ENCODE measurements at places on chromosomes 3 and 15.

DNA sequence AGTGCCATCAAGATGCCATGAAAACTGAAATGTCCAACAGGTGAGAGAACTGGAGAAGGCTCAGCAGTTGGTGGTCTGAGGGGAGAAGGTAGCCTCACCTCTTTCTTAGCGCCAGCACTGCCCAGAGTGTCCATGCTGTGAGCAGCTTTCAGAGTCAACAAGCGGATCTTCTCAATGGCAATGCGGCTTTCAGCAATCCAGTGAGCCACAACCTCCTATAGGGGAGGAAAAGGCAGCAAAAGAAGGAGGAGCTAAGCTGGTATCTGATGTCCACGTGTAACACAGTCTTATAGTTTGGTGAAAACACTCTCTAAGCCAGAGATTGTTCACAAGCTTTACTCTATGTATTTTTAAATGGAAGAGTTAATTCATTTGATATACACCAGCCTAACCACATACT lies 36.1 kb upstream of the ACKR4 start:
- no peak for DNase-seq

DNA sequence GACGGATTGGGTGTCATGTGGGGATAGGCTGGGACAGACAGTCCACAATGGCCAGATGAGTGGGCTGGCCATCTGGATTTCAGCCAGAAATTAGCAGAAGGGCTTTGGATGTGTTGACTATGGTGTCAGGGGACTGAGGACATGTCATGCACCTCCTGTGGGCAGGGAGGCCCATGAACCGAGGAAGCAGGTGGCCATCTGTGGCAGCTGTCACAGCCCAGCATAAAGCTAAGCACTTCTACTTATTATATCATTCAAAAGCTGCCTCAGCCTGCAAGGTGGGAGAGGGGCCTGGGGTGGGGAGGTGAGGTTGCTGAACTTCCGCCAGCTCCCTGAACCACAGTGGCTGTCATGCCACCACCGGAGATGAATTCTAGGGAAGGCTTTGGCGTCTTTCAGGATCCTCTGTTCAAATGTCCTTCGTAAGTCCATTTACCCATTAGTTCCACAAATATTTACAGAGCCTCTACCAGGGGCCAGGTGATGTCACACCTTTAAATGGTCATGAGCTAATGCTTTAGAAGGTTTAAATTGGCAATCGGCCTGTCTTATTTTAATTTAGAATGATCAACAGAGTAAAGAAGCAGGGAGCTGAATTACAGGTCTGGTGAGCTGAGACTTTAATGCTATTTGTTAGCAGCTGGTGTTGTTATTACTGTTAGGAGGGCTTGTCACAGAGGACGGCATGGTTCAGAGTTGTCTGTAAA lies 23.6 kb upstream of the CAV3 start:
- DNase-seq: no peak

GRCh38 chr3:8524656-8525399 lies 23.2 kb downstream of the LMCD1 start:
- no peak for DNase-seq

DNA sequence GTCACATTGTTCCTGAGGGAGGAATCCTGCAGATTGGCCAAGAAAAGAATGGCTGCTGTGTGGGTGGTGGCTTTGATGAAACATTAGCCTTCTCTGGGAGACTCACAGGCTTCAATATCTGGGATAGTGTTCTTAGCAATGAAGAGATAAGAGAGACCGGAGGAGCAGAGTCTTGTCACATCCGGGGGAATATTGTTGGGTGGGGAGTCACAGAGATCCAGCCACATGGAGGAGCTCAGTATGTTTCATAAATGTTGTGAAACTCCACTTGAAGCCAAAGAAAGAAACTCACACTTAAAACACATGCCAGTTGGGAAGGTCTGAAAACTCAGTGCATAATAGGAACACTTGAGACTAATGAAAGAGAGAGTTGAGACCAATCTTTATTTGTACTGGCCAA lies 6.1 kb downstream of the PTX3 start:
- no peak for DNase-seq

GRCh38 chr3:66393333-66394005 lies 107.4 kb downstream of the LRIG1 start:
- no peak for DNase-seq

GRCh38 chr15:99169769-99170311 lies 65.0 kb downstream of the SYNM start:
- DNase-seq: no peak

- DNase-seq: no peak
Measured at GRCh38 chr3:182148360-182148759, 436.6 kb downstream of the SOX2 start.

DNA sequence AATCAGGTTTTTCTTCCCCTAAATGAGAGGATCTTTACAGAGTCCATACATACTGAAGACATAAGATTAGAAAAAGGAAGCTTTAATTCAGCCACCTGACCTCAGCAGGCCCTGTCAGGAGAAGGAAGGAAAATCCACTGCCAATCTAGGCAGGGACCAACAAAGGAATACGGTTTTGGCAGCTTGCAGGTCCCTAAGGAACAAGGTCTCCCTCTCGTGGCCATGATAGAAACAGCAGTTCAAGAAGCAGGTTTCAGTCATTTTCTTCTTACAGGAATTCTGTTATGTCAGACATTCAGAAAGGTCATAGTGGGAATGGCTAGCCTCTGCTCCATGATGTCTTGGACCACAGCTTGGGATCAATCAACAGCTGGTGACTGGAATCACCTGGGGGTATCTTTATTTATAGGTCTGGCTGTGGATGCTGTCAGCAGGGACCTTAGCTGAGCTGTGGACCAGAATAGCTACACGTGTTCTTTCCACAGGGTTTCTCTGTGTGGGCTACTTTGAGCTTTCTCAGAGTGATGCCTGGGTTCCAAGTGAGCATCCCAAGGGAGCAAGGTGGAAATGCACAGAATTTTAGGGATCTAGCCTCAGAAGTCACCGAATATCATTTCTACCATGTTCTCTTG lies 9.4 kb upstream of the CMSS1 start:
- no peak for DNase-seq

GRCh38 chr3:74165211-74165610 lies 449.2 kb downstream of the CNTN3 start:
- DNase-seq: no peak

GRCh38 chr15:49865925-49866757 lies 245.3 kb downstream of the DTWD1 start:
- DNase-seq: no peak

- DNase-seq: no peak
Measured at GRCh38 chr3:70951316-70951715, 632.2 kb downstream of the FOXP1 start.

DNA sequence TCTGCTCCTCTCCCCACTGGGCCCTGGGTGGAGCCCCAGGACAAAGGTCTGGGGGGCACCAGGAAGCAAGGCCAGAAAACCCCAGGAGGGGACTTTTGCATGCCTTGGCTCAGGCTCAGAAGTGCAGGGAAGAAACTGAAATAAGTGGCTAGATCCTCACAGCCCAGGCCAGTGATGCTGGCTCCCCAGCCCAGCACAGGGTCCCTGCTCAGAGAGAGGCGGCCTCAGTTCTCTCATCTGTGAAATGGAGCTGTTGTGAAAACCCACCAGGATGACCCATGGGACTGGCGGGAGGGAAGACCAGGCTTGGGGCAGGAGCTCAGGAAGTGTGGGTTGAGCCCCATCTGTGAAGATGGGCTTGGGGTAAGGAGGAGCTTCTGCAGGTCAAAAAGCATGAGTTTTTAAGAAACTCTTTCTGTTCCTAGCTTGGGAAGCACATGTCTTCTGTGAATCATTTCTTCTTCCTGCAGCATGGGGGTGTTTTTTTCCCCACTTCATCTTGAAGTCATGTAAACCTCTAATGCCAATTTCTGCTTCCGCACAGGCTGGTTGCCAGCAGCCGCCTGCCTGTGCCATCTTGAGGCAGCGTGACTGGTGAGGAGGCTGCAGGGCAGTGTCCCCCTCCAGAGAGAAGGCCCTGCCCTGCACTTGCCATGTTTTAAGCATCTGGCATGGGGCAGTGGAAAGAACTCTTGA lies 118.6 kb downstream of the SMAD6 start:
- no peak for DNase-seq

DNA sequence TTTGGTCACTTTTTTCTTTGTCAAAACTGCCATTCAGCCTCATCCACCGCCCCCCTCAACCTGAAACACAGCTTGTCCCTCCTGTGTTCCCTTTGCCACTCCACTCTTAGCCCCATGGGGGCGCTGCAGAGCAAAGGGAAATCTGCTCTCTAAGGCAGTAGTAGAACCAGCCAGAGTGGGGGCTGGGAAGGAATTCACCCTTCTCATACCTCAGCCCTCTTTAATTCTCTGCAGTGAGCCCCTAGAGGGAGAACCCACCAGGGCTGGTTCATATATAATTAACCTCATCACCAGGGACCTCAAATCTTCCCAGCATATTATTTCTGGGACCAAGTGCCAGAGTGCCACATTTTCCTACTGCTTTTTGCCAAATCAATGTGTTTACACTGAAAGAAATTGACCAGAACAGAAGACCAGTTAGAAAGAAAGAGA lies 2.8 kb upstream of the BCL6 start:
- DNase-seq: peak; percentile 84

DNA sequence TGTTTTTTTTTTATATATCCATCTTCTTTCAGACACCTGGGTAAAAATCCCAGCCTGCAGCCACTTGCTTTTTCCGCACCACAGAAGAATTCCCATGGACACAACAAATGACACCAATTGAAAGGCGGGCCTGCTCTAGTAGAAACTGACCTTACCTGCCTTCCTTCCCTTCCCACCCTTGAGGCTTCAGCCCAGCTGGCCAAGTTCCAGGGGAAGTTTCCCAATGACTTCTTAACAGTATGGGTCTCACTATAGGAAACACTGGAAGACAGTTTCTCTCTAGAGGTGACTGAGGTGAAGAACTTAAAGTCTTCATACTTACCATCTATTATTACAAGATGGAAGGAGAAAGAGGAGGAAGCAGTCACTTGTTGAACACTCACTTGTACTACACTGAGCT lies 714.2 kb upstream of the NR2F2 start:
- DNase-seq: no peak

DNA sequence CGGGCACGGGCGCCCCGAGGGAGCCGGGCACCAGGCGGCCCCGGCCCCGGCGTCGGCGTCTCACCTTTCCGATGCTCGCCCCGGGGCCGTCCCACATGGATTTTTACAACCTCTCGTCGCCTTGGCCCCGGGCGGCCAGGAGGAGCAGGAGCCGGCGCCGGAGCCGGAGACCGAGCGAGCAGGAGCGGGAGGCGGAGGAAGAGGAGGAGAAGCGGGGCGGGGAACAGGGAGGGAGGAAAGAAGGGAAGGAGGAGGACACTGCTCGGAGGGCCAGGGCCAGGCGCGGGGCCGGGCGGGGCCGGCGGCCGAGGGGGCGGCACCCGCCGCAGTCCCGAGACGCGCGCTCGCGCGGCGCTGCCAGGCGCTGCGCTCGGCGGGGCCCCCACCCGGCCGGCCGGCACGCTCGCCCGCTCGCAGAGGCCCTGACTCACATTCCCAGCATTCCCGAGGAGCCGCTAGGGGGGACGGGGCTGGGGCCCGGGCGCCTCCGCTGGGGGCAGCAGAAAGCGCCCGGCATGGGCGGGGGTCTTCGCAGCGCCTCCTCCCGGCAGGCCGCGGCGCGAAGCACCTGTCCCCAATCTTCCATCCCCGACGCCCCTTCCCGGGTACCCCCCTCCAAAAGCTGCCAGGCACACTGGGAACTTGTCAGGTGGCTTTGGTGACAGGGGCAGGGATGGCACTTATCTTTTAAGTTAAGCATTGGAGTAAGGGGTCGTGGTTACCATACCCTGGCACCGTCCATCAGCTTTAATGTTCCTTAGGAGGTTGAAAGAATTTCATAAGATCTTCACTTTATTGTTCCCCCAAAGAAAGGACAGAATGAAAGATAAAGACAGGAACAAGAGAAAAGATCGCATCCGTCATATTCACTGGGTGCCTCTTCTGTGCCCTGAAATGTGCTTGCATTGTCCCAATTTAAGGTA lies at the start of gene ERC2:
Gene ERC2 (minus strand): TSS at position 284 of the 923 bp plus-strand sequence.
- no peak for DNase-seq

DNA sequence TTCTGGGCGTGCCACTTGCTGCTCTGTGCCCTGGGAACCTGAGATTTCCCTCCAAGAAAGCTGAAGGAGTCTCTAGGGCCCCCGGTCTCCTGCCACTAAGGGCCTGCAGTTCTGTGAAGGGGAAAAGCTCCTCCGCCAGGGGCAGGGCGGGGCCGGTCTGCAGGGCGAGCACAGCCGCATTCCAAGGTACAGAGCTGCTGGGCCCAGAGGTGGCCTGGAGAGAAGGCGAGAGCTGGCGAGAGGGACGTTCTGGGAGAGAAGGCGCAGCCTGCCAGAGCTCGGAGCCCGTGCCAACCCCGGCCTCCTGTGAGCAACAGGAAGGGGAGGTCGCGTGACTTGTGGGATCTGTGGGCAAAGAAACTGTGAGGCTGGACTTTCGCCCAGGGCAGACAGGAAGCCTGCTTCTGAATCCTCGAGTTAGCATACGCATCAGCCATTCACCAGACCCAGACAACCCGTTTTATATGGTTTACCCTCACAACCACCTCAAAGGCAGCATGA lies 500.4 kb downstream of the SHQ1 start:
- peak; percentile 35 for DNase-seq

- no peak for DNase-seq
Measured at GRCh38 chr3:45872569-45872968, 13.8 kb upstream of the CCR9 start.

DNA sequence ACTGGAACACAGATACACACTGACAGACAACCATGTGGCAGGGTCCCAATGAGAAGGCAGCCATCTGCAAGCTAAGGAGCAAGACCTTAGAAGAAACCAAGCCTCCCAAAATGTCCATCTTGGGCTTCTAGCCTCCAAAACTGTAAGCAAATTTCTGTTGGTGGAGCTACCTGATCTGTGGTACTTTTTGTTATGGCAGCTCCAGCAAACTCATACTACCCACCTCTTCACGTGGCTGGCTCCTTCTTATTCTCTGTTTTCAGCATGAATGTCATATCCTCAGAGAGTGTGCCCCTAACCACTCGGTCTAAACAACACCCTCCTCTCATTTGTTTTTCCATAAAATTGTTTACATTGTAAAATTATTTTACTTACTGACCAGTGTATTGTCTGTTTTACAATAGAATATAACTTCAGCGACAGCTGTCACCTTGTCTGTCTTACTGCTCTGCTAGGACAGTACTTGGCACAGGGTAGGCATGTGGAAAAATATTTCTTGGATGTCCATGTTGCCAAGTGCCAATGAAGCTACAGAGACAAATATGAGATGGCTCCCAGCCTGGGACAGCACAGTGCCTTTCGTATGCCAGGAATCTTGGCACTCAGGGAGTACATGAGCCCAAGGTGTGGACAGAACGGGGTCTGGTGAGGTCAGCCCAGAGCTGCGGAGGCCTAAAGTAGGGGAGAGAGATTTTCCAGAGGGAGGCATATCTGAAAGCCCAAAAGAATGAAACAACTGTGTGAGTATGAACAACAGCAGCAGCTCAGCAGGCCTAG lies 17.4 kb upstream of the SLC25A36 start:
- no peak for DNase-seq

GRCh38 chr15:50613600-50613999 lies 67.1 kb upstream of the USP50 start:
- no peak for DNase-seq

- DNase-seq: no peak
Measured at GRCh38 chr15:48388016-48388851, 57.0 kb downstream of the DUT start.

GRCh38 chr15:72840114-72840513 lies 56.6 kb upstream of the ADPGK start:
- no peak for DNase-seq

GRCh38 chr15:53962646-53963561 lies 15.3 kb upstream of the UNC13C start:
- no peak for DNase-seq

GRCh38 chr15:57550640-57551039 lies 41.1 kb upstream of the MYZAP start:
- no peak for DNase-seq

GRCh38 chr3:11306817-11307589 lies 34.8 kb downstream of the ATG7 start:
- DNase-seq: peak; percentile 25
